Peyer's patch (tissue), 4 donors: ENCODE measurements at places on chromosomes 12 and 14.

GRCh38 chr14:38958589-38958988, 144.4 kb downstream of the SEC23A start:
- DNase-seq, result no peak
- H3K4me1 ChIP-seq, result no peaks in the 10 kb centered on the region
- no peaks in the 10 kb centered on the region for H3K27me3 ChIP-seq
- H3K27ac ChIP-seq, result no peak overlapping the region
- H3K4me3 ChIP-seq, result no peak overlapping the region
- H3K36me3 ChIP-seq, result no peaks in the 10 kb centered on the region

GRCh38 chr14:104104076-104104901, 18.8 kb downstream of the ASPG start:
- H3K27ac ChIP-seq, result no peak overlapping the region
- no peaks in the 10 kb centered on the region for H3K27me3 ChIP-seq
- no peaks in the 10 kb centered on the region for H3K36me3 ChIP-seq
- DNase-seq, result no peak

GRCh38 chr14:57291692-57292647, 23.2 kb downstream of the AP5M1 start:
- H3K4me3 ChIP-seq, result no peak overlapping the region
- DNase-seq, result no peak
- no peak overlapping the region for H3K27ac ChIP-seq
- no peaks in the 10 kb centered on the region for H3K4me1 ChIP-seq
- H3K27me3 ChIP-seq, result no peaks in the 10 kb centered on the region

GRCh38 chr14:21016413-21017190, 8.3 kb downstream of the NDRG2 start:
- no peak overlapping the region for H3K27ac ChIP-seq
- DNase-seq, result no peak
- no peak overlapping the region for H3K4me3 ChIP-seq
- H3K4me1 ChIP-seq, result no peaks in the 10 kb centered on the region
- no peaks in the 10 kb centered on the region for H3K27me3 ChIP-seq

GRCh38 chr12:90305379-90305778, 596.7 kb upstream of the ATP2B1 start:
- no peak for DNase-seq
- no peak overlapping the region for H3K27ac ChIP-seq
- no peaks in the 10 kb centered on the region for H3K4me1 ChIP-seq
- no peak overlapping the region for H3K4me3 ChIP-seq

GRCh38 chr12:1800401-1801302, 19.7 kb upstream of the LRTM2 start:
- H3K27ac ChIP-seq, result no peak overlapping the region
- no peak overlapping the region for H3K4me3 ChIP-seq
- H3K27me3 ChIP-seq, result no peaks in the 10 kb centered on the region
- H3K36me3 ChIP-seq, result no peaks in the 10 kb centered on the region

DNA sequence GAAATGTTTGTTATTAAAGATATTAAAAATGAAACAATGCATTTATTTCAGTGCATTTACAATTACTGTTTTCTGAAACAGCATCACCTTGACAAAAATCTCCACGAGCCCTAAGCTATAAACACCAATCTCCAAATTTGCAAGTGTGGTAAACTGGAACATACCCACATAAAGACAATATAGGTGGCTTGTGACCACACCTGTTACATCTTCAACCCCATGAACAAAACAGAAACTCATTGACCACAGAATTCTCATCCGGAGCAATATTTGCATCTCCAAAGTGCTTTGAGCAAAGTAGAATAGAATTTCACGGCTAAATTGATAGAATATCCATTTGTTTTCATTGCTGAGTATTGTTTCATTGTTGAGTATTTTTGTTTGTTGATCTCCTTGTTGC, 375.2 kb upstream of the FLRT2 start:
- H3K4me3 ChIP-seq, result no peak overlapping the region
- H3K36me3 ChIP-seq, result no peaks in the 10 kb centered on the region
- no peak for DNase-seq
- H3K4me1 ChIP-seq, result no peaks in the 10 kb centered on the region
- no peaks in the 10 kb centered on the region for H3K27me3 ChIP-seq

DNA sequence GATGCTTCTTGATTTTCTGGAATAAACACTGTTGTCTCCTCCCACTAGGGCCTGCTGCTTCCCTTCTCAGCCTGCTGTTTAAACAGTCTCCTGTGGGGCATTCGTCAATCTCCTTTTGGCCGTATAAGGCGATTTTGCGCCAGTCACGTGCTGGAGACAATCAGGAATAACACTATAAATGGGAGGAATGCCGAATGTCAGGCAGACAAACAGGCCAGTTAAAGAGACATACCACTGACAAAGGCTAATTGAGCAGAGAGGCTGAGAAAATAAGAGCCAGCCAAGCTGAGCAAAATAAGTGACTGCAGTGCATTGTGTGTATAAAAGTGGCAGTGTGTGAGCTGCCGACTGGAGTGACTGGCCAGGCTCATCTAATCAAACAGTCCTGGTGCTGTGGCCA, 23.3 kb downstream of the DMAC2L start:
- peak overlapping the region; percentile 46 for H3K27ac ChIP-seq
- H3K36me3 ChIP-seq, result no peaks in the 10 kb centered on the region
- H3K4me3 ChIP-seq, result no peak overlapping the region
- peaks cover 2% of the 10 kb centered on the region for H3K4me1 ChIP-seq
